HS-5 (cell line): ENCODE measurements at places on chromosomes 12 and 14.

GRCh38 chr12:50167049-50167828 lies at the start of gene CERS5:
Gene CERS5, minus strand, starts transcription at chr12:50167369. Its CDS starts 72 bp downstream, at chr12:50167297.
- DNase-seq = peak; percentile 93

DNA sequence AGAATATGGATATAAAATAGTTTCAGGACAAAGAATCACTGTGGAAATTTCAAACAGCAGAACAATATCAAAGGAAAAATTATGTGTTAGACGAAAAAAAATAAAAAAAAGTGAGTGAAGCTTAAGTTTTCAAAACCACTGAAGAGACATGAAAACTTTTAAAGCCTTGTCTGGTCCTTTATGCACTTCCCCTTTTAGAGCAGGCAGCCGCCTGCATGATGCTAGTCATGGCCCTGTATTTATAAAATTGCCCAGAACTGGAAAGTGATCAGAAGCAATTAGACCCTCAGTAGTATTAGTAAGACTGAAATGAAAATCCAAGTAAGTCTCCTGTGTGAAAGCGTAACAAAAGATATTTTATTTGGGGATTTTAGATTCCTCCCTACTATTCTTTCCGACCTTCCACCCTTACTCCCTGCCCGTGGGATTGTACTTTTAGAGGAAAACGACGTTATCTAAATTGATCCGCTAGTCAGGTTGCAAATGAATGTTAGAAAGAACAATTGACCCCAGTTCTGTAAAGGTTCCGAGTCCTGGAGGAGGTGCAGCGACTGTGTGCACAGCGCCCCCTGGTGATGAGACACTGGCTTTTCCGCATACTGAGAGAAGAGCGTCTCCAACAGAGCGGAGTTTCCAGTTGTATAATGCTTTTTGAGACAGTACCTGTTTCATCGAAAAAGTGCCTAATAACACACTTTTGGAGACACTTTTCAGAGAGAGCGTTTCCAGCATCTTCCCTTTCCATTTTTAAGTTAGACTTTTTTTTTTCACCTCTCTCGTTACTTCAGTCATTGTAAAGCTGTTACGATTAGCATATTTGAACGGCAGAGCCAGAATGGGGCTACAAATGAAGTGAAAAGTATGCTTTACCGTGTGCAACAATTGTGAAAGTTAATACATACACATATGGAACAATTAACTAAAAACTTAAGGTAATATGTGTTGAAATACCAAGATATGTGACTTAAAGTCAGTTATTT lies 12.4 kb downstream of the MGST1 start:
- DNase-seq = no peak

GRCh38 chr14:91793704-91794103 lies 61.8 kb upstream of the CATSPERB start:
- no peak for DNase-seq

DNA sequence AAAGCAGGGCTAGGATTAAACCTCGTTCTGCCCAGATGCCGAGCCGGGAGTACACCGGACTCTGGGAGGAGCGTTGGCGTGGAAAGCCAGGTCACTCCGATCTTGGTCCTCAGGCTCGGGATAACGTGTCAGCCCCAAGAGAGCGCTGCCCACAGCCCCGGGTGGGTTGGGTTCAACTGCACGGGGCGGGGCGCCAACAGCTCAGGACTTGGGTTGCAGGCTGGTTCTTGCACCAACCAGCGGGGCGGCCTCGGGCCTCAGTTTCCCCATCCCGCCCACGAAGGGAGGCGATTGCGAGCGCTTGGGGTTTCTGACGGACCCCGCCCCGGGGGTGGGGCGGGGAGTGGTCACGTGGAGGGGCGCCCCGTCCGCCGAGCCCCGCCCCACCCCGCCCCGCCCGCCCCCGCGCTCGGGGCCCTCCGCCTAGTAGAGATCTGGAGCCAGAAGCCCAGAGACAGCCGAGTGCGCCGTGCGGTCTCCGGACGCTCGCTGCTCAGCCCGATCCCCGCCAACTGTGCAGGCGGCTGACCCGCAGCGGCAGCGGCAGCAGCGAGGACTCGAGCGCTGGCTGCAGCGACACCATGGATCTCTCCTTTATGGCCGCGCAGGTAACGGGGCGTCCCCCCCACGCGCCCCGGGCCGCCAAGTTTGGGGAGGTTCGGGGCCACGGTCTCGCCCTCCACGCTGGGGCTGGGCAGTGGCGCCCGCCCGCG lies at the start of gene C14orf132:
Gene C14orf132 (plus strand): TSS at position 443 of the 713 bp plus-strand sequence. CDS start 139 bp downstream, at position 582.
- no peak for DNase-seq

DNA sequence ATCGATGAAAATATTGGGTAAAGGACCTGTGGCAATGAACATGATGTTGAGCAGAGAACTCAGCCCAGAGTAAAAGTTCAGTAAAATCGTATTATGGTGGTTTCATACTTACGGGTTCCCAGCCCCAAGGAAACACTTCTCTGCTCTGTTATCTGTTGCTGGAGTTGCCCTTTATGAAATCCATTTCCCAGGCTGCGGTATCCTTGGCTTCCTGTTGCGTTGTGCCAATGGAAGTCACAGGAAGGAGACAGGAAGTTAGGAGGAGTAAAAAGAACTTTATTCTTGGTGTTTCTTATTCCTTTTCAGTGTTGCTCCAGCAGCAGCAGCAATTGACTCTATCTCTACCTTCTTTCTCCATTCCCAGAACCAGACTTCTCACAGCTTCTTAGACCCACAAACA lies 965.2 kb downstream of the VRK1 start:
- DNase-seq = no peak
